Stimulated activated CD4-positive, alpha-beta T cell treated with anti-CD3 and anti-CD28 coated beads, Interleukin-15, amount 100 ng/mL, for 48 hours (primary cell): ENCODE measurements at places on chromosomes 16 and 17.

DNA sequence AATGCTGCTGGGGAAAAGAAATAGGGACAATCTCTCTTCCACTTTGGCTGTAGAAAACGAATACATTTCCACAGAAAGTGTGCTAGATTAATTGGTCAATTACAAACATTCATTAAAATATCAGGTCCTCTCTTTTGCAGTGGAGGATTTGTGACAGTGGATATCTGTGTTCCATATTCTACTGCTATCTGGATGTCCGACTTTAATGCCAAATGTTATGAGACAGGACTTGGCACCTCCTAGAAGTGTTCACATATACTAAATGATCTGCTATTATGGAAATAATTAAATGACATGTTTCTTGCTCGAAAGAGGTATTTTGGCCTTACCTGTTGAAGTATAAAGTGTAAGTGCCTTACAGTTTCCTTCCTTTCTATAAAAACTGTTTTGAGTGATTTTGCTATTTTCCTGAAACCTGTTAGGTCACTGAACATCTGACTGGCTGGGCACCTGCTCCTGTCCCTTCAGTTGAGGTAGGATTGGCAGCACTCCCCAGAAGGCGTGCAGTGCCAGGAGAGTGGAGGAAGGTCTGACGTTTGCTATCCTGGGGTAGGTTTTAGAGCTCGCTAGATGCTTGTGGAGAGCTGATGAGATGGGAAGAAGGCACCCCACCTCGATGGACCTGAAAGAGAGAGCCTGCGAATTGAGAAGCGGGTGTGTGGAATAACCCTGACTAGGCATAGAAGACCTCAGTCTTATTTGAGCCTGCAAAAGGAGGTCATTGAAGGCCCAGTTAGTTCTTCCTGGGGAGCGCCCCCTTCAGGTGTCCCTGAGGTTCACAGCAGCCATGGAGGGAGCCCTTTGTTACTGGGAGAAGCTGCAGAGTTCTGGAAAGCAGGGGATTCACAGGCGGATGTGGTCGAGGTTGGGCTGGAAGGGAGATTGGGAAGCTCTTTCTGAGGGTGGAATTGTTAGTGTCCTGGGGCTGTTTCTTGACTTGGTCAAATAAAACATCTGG lies 159.4 kb upstream of the ZNF267 start:
- DNase-seq: no peak

DNA sequence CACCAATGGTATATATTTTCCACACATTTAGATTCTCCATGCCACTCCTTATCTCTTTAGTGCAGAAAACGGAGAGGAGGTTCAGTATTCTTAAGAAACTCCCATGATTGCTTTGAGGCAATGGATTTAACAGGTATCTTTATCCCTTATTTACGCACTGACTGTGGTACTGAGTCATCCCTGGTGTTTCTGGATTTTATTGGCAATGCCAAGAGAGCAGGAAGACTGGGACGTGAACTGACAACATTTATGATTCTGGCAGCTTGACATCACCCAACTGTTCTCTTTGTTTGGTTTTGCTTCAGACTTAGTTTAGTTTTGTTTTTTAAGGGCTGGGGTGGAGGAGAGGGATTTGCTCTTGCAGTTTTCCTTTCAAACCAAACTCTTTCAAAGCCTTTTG lies 131.4 kb downstream of the WWOX start:
- DNase-seq: no peak

DNA sequence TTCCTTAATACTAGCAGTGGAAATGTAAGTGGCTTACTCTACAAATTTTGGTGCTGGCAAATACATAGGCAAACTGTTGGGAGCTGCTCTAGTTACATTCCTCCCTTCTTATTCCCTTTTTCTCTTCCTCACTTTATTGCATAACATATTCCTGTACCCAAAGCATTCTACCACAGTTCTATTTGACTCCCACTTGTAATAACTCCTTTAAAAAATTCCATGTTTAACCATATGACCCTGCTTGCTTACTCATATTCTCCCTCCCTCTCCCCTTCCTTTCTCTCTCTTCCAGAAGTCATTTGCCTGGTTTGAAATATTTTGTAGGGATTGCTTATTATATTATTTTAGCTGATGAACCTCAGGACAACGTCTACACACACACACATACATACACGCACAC lies 22.7 kb downstream of the NQO1 start:
- DNase-seq: no peak

DNA sequence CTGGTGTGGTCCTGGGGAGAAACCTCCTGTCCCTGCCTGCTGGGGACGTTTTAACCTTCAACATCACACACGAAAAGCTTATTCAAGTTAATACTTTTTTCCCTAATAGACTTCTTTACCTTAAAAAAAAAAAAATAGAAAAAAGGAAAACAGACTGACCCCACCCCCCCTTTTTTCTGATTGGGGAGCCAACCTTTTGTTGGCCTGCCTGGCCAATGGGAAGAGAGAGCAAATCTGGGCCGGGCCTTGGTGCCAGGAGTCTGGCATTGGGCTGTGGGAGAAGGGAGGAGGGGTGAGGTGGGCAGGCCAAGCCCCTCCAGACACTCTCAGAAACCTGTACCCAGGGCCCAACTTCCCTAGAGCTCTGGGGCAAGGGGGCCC lies 3.0 kb downstream of the CBX8 start:
- DNase-seq: no peak

GRCh38 chr17:74777901-74778515 lies 1.9 kb upstream of the NAT9 start:
- DNase-seq: no peak

DNA sequence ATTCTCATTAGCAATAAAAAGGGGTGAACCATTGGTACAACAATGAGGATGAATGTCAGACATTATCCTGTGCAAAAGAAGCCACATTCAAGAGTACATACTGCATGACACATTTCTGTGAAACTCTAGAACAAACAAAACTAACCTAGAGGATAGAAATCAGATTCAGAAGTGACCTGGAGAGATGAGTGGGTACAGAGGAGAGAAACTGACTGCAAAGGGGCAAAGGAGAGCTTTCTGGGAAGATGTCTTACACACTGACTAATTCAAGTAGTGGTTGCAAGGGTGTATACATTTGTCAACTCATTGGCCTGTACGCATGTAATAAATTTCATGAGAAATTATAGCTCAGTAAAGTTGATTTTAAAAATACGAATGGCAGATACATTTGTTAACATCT lies 115.6 kb downstream of the GAS7 start:
- no peak for DNase-seq

DNA sequence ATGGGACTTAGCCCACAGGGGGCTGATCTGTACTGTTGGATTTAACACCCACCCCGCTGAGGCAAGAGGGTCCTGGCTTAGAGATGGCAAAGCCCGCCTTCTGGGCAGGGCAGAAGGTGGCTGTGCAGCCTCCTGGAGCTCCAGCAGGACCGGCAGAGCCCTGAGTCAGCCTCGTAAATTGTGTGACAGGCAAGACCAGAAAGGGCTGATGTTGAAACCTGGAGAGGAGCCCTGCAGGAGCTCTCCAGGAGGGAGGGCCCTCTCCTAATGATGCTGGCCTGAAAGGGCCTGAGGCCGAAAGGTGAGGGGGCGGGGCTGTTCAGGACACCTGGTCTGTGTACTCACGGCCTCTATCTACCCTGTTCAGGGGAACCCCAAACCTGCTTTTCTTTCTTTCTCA lies 22.5 kb upstream of the MYO15B start:
- no peak for DNase-seq

GRCh38 chr16:28202147-28202746 lies 9.5 kb downstream of the XPO6 start:
- DNase-seq: no peak
